Naive thymus-derived CD8-positive, alpha-beta T cell (primary cell): ENCODE measurements at places on chromosomes 11 and 22. TPM values are rescaled to one million over a fixed set of nuclear protein-coding genes. Genes with fewer than 3 reads are reported as not detected.

GRCh38 chr22:30348404-30348803 lies 8.3 kb downstream of the SF3A1 start:
- DNase-seq: no peak

C11orf65 gene
- 0.41 TPM for total RNA-seq

DNA sequence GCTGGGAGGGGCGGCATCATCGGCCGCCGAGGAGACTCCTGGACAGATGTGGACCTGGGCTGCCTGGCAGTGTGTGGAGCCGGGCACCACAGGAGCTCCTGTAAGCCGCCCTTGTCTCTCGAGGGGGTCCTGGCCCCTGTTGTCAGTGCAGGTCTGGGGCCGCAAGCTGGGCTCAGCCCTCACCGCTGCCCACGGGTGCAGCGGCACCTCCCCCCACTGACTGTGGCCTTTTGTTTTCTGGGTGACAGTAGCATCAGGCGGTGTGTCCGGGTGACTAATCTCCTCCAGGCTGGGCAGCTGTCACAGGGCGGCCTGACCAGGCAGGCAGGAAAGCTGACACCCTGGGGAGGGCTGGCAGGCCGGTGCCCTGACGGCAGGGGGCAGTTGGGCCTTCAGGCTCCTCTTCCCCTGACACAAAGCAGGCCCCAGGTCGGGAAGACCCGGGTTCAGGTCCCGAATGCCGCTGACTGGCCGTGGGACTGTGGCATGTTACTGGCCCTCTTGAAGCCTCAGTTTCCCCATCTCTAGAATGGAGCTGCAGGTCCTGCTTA lies 16.3 kb downstream of the DGKZ start:
- no peak for DNase-seq

MPEG1 gene
- 5.9 TPM for total RNA-seq

CD3E gene
- total RNA-seq: 620 TPM

DNA sequence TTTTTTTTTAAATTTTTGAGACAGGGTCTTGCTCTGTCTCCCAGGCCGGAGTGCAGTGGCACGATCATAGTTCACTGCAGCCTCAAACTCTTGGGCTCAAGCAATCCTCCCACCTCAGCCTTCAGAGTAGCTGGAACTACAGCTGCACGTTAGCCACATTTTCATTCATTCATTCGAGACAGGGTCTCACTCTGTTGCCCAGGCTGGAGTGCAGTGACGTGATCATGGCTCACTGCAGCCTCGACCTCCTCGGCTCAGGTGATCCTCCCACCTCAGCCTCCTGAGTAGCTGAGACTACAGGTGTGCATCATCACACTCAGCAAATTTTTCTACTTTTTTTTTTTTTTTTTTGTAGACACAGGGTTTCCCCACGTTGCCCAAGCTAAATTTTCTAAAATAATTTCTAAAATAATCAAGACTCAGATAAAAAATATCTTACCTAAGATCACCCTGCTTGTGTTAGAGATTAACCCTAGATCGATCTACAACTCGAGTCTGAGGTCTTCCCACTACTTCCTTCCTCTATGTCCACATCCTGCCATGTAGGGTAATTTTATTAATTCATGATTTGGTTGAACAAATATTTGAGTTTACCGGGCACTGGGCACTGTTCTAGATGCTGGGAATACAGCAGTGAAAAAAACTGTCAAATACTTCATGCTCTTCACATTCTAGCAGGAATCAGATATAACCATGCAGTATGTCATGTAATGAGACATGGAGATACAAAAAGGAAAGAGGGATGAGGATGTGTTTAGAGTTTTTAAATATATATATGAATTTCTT lies 15.1 kb downstream of the EIF4G2 start:
- no peak for DNase-seq

DNA sequence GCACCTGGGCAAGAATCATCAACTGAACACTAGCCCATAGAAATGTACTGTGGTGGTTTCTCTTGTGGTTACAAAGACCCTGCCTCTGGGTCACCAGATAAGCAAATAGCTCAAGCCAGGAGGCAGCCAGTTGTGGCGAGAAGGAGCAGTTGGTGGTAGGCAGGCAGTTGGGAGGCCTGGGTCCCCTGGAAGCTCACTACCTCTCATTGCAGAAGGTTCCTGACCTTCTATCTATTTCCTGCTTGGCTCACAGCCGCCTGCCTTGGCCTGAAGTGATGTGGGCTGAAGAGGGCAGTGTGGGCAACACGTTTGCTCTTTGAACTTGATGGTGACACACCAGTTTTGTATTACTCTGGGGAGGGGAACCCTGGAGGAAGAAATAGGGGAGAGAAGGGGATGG lies 34.7 kb downstream of the NECTIN1 start:
- DNase-seq: no peak

CDC45 gene
- total RNA-seq: 1.8 TPM

ROBO4 gene
- total RNA-seq: not detected

DNA sequence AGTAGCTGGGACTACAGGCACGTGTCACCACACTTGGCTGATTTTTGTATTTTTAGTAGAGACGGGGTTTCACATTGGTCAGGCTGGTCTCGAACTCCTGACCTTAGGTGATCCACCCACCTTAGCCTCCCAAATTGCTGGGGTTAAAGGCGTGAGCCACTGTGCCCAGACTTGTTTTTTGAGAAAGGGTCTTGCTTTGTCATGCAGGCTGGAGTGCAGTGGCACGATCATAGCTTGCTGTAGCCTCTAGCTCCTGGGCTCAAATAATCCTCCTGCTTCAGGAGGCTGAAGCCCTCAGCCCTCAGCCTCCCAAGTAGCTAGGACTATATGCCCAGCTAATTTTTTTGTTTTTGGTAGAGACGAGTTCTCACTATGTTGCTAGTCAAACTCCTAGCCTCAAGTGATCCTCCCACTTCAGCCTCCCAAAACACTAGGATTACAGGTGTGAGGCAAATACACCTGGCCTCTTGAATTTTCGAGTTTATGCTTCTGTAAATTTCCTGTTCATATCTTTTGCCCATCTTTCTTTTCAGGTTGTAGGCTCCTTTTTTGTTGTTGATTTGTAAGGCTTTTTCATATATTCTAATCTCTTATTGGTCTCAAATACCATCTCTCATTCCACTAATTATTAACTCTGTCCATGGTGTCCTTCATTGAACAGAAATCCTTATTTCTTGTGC lies 3.4 kb upstream of the RBM4B start:
- no peak for DNase-seq

- no peak for DNase-seq
Observed at GRCh38 chr11:103610435-103610834, 426.0 kb upstream of the DDI1 start.

- no peak for DNase-seq
Observed at GRCh38 chr11:123069908-123070821, 8.2 kb upstream of the HSPA8 start.

GRCh38 chr11:30483056-30483455 lies 103.1 kb downstream of the MPPED2 start:
- no peak for DNase-seq

DNA sequence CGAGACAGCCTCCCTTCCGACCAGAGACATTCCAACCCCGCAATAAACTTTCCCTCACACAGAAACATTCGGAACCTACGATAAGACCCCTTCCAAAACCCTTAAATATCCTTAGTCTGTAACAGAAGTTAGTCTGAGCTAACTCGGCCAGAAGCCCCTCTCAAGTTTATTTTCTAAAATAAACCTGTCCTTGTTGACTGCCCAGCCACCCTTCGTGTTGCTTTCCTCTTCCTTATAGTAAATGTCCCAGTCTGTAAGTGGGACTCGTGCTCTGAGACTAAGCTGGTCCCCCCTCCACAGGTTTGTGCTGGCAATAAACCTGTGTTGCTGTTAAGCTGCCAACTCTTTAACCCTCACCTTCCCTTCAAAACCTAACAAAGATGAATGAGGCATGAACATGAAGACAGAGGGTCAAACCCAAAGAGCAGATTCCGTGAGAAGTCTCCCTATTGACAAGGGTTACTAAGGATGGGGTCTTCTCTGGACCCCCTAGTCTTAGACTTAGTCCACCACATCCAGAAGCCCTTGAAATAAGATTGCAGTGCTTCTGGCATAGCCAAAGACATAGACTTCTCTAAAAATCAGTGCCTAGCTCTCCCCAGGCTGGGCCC lies 18.2 kb downstream of the MIF start:
- no peak for DNase-seq

SGSM1 gene
- total RNA-seq: 0.82 TPM

GRCh38 chr11:44753961-44754645 lies 27.3 kb downstream of the TSPAN18 start:
- DNase-seq: no peak

DNA sequence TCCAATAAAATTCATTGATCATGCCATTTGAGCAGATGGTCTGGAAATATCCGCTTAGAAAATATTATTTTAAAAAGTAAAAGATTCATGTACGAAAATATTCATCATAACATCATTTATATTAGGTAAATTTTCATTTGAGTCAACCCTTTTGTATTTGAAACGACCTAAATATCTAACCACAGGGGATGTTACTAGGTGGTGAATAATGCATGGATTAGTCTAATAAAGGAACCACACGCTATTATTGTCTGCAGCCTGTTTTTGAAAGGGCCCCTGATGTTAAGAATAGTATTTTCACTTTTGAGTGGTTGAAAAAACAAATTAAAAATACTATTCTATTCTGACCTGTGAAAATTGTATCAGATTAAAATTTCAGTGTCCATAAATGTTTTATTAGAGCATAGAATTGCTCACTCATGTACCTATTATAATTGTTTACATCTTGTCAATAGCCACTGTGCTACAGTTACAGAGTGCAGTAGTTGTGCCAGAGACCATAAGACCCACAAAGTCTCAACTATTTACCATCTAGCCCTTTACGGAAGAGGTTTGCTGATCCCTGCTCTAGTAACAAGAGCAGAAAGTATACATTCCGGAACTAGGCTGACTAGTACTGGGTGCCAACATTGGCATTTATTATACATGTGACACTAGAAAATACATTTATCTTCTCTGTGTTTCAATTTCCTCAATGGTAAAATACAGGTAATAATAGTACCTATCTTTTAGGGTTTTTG lies 176.1 kb downstream of the LRRC4C start:
- DNase-seq: no peak

DSCAML1 gene
- total RNA-seq: 2.1 TPM

A4GALT gene
- total RNA-seq: not detected
